ENCODE measurements at places on chromosomes 2 and 18.

DNA sequence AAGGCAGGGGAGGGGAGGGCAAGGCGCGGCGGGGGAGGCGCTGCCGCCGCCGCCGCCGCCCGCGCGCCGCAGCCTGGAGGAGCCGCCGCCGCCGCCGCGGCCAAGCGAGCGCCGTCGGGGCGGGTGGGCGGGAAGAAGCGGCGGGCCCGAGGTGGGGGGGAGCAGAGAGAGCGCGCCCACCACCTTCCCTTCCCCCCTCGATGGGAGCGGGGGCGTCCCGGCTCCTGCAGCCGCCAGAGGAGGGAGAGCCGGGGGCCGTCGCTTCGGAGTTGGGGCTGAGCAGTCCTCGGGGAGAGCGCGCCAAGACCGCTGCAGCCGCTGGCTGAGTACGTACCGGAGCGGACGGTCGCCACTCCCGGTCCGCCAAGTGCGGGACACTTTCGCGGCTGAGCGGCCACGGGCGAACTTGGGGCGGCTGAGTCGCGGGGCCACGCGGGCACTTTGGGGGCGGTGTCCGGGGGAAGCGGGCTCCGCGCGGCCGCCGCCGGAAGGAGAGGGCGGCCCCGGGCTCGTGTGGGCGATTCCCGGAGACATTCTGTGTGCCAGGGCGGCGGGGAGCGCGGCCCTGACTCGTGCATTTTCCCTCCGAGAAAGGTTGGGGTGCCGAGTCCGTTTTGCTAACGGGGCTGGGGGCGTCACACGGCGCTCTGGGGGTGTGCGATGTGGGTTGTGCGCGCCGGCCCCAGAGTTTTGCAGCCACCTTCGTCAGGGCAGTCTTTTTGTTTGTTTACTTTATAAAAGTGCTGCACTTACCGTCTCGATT is at the start of gene NAB1:
NAB1 (plus strand) TSS at position 49 of the 763 bp plus-strand sequence. CDS start 10,094 bp downstream, outside the sequence.
- no peak for DNase-seq

DNA sequence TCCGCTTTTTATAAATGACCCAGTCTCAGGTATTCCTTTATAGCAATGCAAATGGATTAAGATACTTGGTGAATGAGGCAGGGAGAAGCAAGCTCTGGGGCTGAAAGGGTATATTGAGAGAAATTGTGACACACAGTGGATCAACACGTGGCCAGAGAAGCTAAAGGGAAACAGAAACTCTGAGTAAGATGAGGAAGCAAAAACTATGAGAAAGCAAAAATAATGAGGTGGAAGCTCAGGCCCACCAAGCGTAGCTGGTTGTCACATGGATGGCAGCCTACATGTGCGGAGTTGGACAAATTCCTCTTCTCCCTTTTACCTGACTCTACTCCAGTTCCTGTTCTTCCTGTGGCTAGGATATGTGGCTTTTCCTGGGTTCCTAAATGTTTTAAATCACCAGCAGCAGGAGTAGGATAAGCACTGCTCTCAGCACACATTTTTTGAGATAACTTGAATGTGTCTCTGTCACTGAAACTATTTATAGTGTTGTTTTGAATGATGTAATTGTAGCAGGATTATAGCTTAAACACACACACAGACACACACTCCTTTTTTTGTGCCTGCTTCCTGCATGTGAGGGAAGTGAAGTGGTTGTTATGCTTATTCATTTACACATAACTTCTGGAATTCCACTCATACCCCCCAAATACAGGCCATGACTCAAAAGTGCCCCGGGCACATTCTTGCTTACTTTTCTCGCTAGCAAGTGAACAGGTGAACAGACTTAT is 30.1 kb upstream of the EPC2 start:
- DNase-seq, result no peak

- DNase-seq, result no peak
These were observed 43.4 kb upstream of the SMAD7 start for GRCh38 chr18:48994044-48994651.

GRCh38 chr18:69680123-69680522 is 267.6 kb downstream of the CD226 start:
- DNase-seq, result no peak

DNA sequence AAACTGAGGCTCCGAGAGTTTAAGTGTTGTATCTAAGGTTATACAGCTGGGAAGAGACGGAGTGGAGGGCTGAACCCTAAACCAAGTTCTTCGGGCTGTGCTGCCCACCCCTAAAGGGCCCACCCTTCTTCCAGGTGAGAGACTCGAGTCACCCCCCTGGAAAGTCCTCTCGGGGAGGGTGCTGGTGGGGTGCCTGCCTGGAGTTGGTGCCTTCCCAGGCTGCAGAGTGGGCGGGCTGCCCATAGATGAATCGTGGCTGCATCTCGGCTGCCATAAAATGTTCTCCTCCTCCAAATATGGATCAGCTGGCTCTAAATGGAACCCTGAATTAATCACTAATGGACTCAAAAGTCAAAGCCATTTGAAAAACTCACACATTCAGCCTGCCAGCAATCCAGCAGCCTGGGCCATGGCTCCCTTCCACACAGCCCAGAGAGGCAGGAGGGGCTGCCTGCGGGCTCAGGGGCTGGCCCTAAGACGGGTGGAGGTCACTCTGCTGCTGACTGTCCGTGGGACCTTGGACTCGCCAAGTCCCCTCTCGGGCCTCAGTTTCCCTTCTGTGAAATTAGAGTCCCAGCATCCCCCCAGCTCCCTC is 7.7 kb downstream of the CIB4 start:
- no peak for DNase-seq

DNA sequence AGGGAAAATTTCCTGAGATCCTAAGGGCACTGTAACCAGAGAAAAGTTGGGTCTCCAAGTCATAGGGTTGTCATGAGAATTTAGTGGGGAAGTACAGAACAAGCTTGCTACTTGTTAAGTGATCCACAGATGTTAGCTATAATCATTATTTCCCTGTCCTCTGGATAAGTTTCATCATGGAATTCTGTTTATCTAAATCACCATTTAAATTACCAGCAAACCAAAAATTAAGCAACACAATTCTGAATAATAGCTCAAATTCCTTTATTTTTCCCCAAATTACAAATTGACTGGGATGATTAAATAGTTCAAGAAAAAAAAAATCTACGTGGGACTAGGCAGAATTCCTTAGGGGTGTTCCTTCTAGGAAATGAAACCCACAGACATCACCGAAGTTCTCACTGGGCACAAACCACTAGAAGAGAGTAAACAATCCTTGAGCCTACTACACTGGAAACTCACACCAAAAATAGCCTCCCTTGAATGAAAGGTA is 159.5 kb downstream of the COL6A3 start:
- no peak for DNase-seq

GRCh38 chr18:6653880-6654279 is 75.6 kb upstream of the ARHGAP28 start:
- DNase-seq, result no peak

- DNase-seq, result no peak
These were observed 789.7 kb upstream of the RAB6C start for GRCh38 chr2:129189617-129190319.

DNA sequence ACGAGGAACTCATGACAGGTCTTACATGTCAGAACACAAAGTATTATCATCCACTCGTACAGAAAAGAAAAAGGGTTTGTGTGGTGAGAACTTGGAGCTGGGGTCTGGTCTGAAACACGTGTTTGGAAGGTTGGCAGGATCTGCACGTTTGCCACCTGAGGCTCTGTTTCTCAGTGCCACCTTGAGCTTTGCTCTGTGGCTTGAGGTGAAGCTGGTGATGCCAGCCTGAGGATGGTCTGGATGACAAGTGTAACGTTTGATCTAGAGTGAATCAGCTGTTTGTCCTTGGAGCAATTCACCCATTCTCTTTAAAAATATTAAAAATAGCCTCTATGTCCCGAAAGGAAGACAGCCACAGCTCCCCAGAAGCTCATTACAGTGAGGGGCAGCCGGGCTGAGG is 45.4 kb upstream of the KLF11 start:
- no peak for DNase-seq

GRCh38 chr2:95272781-95273180 is 1.5 kb upstream of the PROM2 start:
- no peak for DNase-seq

DNA sequence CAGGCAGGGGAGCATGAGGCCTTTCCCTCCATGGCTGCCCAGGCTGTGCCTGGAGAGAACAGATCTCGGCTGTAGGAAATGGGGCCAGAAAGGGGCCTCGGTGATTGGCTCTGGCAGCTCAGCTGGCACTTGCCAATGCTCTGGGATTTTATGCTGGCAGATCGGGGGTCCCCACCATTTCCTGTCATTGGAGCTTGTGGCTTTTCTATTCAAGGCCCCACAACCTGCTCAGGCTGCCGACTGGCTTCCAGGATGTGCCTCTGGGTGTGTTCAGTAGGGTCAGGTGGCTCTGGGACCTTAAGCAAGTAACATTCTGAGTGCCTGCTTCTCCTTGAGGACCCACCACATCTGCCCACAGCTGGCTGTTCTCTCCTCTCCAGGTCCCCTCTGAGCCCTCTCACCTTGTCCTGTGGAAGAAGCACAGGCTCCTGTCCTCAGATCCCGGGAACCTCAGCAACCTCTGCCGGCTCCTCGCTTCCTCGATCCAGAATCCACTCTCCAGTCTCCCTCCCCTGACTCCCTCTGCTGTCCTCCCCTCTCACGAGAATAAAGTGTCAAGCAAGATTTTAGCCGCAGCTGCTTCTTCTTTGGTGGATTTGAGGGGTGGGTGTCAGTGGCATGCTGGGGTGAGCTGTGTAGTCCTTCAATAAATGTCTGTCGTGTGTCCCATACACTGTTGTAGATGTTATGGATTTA is 4.2 kb downstream of the GNLY start:
- DNase-seq, result no peak

GRCh38 chr18:5057386-5058348 is 139.4 kb downstream of the AKAIN1 start:
- no peak for DNase-seq

DNA sequence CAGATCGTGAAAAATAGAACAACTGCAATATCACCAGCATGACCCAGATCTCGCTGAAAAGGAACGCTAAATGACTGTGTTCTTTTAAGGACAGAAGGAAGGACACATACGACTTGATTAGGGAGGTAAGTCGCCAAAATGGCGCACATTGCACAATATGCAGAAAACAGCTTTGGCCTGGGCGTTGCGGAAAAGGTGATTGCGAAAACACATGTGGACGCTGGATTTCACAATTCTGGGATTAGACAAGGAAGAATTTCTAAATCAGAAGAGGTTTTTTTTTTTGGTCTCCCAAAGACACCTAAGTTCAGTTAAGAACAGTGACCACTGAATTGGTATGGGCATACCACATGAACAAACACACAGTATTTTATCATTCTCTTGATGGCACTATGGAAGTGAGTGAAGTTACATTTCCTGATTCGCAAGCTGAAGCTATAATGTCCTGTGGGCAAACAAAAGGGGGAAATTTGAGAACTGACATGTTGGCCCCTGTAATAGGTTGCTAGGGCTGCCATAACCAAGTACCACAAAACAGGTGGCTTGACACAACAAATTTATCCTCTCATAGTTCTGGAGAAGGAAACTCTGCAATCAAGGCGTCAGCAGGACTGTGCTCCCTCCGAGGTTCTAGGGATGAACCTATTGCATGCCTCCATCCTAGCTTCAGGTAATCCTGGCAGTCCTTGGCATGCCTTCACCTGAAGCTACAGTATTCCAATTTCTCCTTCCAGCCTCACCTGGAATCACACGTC is 25.8 kb upstream of the ERICH2 start:
- DNase-seq, result no peak

DNA sequence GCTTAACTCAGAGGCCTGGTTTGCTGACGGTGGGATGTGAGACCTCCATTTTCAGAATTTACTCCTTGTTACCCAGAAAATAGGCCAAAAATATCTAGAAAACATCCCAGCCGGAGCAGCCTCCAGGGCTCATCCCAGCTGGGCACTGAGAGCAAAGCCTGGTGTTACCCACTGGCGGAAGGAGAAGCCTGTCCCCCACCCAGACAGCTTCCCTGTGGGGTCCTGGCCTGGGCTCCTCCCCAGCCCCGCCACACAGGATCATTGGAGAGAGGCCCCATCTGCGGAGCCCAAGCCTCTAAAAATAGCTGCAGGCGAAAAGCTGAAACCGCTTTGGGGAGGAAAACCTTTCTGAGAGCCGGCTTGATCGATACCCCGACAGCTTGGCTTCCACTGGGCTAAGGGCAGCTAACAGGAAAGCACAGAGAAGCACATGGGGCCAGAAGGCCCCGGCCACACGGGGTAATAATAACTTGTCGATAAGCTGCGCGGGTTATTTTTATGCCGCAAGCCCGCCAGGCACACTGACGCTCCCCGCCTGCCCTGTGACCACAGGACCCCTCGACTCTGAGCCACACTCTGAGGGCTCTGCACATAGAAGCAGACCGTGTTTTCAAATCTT is 26.9 kb upstream of the FAHD2A start:
- no peak for DNase-seq

GRCh38 chr2:241777170-241777685 is 606 bp downstream of the GAL3ST2 start:
- DNase-seq, result no peak

- no peak for DNase-seq
These were observed 159.8 kb upstream of the PIEZO2 start for GRCh38 chr18:11309172-11309571.

Measured in cortex of kidney (tissue), 1 donor.